Inflammatory macrophage (primary cell): ENCODE measurements at places on chromosomes 1 and 21.

DNA sequence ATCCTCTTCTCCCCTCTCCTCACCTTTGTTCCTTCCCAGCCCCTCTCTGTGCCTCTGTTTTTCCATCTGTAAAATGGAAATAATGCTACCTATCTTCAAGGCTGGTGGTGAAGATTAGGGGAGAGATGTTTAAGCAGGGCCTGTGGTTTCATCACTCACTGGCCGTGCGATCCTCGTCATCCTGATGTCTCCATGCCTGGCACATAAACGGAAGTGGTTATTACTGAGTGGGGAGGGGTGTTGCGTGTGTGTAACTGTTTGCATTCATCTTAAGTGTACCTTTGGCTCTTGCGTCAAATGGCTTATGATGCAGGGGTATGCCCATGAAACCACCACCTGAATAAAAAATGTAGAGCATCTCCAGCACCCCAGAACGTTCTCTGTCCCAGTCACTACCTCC, 17.2 kb upstream of the C1QA start:
- peak; percentile 18 for DNase-seq

GRCh38 chr1:63524201-63524600, 876 bp downstream of the EFCAB7 start:
- no peak for DNase-seq

DNA sequence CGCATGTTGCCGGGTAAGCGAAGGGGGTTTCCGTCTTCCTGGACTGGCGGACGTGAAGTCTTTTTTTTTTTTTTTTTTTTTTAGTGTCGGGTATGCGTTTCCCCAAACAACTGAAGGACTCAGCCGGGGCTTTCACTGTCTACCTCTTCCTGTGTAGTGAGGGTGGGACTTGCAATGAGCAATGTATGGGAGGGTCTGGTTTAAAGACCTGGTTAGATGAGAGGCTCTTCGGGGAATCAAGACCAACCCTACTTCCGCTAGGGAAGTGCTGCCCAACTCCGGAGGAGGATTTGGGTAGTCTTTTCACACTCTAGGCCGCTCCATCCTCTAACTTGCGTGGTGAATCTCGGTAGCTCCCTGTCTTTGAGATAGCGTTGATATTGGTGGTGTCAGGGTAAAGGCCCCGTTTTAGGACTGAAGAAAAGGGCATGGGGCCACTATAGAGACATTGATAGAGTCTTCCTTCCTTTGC, 754 bp downstream of the PRRC2C start:
- peak; percentile 66 for DNase-seq

DNA sequence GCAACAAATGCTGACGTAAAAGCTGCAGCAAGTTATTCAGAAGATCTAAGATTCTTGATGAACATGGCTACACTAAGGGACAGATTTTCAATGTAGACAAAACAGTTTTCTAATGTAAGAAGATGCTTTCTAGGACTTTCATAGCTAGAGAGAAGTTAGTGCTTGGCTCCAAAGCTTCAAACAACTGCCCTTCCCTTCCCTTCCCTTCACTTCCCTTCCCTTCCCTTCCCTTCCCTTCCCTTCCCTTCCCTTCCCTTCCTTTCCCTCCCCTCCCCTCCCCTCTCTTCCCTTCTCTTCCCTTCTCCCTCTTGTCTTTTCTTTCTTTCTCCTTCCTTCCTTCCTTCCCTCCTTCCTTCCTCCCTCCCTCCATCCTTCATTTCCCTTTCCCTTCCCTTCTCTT, 365.3 kb upstream of the ADGRL4 start:
- DNase-seq, result no peak

- DNase-seq, result no peak
Measured at GRCh38 chr21:42316891-42317290, 1.7 kb upstream of the TFF3 start.

DNA sequence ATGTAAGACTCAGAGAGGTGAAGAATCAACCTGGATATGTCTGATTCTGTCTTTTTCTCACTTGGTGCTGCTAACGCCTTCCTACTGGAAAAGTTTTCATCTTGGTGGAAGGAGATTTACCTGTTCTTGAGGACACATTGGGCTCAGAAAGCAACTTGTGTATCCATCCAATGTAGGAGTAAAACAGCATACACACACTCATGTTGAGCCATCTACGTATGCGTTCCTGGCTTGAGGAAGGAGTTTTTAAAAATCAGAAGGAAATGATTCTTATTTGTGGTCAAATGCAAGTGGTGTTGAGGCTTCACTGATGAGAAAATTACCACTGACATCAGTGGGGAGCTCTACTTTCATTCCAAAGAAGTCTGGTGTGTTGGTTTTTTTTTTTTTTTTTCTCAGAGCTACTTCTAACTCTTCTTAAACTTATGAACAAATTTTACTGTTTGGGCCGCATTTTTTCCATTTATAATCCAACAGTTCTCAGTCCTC, 25.6 kb downstream of the XCL2 start:
- no peak for DNase-seq

- DNase-seq, result peak; percentile 6
Measured at GRCh38 chr1:182397653-182398393, 2.6 kb downstream of the TEDDM1 start.

GRCh38 chr1:28010969-28011368, 51.2 kb downstream of the XKR8 start:
- no peak for DNase-seq

GRCh38 chr1:156925154-156926010, 5.0 kb downstream of the LRRC71 start:
- DNase-seq, result no peak

DNA sequence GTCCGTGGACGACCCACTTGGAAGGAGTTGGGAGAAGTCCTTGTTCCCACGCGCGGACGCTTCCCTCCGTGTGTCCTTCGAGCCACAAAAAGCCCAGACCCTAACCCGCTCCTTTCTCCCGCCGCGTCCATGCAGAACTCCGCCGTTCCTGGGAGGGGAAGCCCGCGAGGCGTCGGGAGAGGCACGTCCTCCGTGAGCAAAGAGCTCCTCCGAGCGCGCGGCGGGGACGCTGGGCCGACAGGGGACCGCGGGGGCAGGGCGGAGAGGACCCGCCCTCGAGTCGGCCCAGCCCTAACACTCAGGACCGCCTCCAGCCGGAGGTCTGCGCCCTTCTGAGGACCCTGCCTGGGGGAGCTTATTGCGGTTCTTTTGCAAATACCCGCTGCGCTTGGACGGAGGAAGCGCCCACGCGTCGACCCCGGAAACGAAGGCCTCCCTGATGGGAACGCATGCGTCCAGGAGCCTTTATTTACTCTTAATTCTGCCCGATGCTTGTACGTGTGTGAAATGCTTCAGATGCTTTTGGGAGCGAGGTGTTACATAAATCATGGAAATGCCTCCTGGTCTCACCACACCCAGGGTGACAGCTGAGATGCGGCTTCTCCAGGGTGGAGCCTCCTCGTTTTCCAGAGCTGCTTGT, 32.4 kb downstream of the PRMT2 start:
- DNase-seq, result no peak

DNA sequence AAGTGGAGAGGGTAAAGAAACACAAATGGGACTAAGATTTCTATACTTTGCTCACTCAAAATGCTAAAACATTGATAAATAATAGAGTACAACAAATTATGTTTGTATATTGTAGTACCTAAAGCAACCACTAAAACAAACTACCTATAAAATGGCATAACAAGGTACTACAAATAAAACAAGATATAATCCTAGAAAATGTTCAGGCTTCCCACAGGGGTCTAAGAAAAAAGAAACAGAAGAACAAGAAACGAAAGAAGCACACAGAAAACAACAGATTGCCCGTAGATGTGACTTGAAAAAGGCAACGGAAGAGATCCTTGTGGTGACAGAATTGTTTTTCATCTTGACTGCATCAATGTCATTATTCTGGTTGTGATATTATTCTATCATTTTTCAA, 63.3 kb upstream of the ADGRL4 start:
- no peak for DNase-seq

DNA sequence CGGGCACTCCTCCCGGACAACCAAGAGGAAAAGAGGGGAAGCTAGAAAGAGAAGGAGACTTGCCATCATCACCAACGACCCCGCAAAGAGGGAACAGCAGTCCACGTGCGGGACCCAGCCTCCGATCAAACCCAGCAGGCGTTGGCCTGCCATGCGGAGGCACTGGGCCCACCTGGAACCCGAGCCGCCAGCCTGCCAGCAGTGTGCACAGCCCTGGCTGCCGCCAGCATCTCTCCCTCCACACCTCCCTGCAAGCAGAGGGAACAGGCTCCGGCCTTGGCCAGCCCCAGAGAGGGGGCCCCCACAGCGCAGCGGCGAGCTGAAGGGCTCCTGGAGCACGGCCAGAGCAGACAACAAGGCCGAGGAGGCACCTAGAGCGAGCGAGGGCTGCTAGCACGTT, 1244.7 kb upstream of the B3GALT2 start:
- DNase-seq, result no peak

DNA sequence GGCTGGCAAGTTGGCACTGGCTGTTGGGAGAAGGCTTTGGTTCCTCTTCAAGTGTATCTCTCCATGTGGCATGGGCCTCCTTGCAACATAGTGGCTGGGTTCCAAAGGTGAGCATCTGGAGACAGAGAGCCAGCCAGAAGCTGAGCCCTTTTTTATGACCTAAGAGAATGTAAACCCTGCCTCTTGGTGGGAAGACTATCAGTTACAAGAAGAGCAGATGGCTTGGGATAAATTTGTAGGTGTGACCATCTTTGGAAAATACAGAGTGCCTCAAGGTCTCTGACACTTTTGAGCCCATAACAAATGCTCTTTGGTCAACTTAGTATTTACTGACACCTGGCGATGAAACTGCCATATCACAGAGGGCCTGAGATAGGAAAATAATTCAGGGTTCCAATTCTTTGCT, 31.4 kb upstream of the PRELP start:
- DNase-seq, result no peak

- no peak for DNase-seq
Measured at GRCh38 chr1:195590649-195591048, 1017.6 kb downstream of the KCNT2 start.

GRCh38 chr1:155504207-155504606, 58.4 kb downstream of the ASH1L start:
- peak; percentile 60 for DNase-seq

DNA sequence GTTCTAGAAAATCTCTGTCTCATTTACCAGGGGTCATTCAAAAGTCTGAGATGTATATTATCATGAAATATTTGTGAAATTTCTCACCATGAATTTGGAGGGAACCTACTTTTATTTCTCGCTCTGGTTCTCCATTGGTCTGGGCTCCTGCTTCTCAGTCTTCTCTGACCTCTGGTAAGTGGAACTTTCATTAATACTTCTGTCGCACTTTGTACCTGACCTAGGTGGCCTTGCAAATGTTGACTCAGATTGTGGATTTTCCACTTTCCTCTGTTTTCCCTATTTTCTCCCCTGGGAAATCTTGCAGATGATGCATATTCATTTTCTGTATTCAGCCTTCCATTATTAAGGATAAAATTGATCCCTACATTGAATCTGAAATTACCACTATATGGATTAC, 53.2 kb downstream of the LRIG2 start:
- no peak for DNase-seq

- no peak for DNase-seq
Measured at GRCh38 chr1:32754317-32755097, 51.9 kb upstream of the SYNC start.

- peak; percentile 89 for DNase-seq
Measured at GRCh38 chr1:226827458-226827857, 43.0 kb upstream of the PSEN2 start.

GRCh38 chr21:43303275-43304178, 123.4 kb downstream of the SIK1 start:
- DNase-seq, result no peak

GRCh38 chr1:57546549-57547330, 122.9 kb upstream of the DAB1 start:
- no peak for DNase-seq

- DNase-seq, result no peak
Measured at GRCh38 chr1:119124764-119125163, 15.7 kb downstream of the WARS2 start.

GRCh38 chr1:96346719-96347118, 374.9 kb upstream of the PTBP2 start:
- DNase-seq, result no peak

DNA sequence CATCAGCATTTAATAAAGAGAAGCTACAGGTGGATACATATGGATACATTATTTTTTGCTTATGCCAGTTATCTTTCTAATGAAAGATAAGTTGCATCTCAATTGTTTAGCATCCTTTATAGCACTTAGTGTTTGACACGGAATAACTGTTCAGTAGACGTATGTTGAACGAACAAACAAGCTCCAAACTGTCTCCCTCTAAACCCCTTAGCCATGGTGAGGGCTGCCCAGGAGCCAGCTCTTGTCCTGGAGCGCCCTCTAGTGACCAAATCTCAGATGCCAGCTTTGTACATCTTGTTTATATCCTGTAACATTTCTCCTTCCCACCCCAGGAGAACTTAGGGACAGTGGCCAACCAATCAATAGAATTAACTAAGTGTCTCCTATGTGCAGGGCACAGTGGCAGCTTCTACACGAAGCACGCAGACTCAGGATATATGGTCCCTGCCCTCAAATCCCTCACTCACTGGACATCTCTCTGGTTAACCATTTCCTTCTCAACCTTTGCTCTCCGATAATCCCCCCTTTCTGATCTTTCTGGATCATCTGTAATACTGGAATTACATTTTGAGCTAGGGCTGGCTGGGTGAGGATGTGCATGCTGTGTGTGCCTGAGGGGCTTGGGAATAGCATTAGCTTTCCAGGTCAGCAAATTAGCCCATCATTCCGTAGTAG, 22.9 kb downstream of the KCNA10 start:
- DNase-seq, result peak; percentile 85

DNA sequence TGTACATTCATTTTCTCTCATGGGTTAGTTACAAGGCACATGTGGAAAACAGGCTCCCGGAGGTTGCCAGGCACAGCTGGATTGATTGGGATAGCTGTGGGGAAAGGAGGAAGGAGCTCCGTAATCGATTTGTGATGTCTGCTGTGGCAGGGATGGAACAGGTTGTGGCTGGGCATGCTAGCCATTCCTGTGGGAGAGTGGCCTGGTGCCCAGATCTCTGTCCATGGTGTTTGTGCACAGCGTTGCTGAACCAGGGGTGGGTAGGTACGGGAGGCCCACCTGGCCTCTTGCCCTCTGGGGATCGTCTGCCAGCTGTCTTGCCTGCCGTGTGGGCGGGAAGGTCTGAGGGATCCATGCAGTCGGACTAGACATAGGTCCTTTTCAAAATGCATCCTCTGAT, 302.8 kb upstream of the VAMP3 start:
- DNase-seq, result no peak

GRCh38 chr21:38307771-38308531, 51.2 kb downstream of the KCNJ15 start:
- DNase-seq, result no peak

GRCh38 chr1:158035014-158035413, 41.6 kb downstream of the KIRREL1 start:
- DNase-seq, result no peak
